ENCODE measurements at places on chromosomes 5 and 9.

GRCh38 chr9:116589392-116590354, 97.4 kb upstream of the TRIM32 start:
- no peak for DNase-seq

GRCh38 chr5:15627647-15628046, 127.7 kb downstream of the FBXL7 start:
- DNase-seq = no peak

DNA sequence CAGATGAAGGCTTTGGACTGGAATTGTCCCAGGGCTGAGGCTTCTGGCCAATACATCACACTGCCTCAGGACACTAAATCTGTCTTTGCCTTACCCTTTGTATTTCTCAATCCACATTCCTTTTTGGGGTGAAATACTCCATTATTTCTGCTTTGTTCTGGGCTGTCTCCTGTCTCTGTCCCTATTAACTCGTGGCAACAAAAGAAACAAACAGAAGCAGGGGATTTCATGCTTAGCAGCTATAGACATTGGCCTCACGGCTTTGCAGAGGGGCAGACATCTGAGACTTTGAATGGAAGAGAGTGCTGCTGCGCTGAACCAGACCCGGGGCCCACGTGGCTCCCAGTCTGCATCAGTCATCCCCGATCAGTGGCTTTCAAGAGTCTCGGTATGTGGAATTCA, 129.7 kb downstream of the ARL15 start:
- no peak for DNase-seq

DNA sequence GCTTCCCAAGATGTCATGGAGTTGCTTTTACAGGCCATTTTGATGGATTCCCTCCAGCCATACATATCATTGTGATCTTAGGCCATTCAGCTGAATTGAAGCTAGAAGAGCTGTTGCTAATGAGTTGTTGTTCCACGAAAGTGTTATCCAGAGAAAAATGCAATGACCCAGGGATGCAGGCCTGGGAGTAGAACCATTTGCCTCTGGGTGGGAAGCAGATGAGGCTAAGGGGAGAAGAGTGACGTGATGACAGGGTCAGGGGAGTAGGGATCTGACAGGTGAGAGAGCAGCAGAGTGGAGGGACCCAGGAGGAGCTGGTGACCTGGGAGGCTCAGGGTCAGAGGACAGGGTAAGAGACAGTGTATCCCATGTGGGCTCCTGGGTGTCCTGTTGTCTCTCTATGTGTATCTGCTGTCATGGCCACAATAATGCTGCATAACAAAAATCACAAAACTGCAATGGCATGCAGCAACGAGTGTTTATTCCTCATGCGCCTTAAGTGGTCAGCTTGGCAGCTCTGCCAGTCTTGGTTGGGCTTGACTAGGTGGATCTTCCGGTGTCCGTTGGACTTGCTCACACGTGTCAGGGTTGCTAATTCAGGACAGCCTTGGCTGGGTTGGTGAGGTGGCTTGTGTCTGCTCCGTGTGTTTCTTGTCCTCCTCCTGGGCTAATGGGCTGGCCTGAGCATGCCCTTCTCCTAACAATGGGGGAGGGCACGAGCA, 90.6 kb downstream of the LIFR start:
- no peak for DNase-seq
